DND-41 (cell line): ENCODE measurements at places on chromosomes 6 and 20.

DNA sequence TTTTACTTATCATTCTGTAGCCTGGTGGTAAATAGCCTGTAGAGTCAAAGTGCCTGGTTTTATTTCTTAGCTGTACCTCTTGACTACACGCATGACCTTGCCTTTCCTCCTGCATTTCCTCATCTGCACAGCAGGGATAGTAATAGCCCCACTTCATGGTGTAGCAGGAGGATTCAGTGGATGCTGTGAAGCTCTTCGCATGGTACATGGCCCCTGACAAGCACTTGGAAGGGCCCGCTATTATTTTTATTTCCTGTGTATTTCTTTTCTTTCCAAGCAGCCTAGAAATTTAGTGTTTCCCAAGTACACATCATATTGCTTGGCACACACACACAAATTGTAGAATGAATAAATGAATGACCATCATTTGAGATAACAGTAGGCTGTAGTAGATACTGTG lies 547.2 kb downstream of the CDH26 start:
- no peak for DNase-seq

- DNase-seq: no peak
Measured at GRCh38 chr6:30345852-30346251, 896 bp downstream of the RPP21 start.

- DNase-seq: no peak
Measured at GRCh38 chr6:91697010-91697695, 1110.3 kb upstream of the MAP3K7 start.

DNA sequence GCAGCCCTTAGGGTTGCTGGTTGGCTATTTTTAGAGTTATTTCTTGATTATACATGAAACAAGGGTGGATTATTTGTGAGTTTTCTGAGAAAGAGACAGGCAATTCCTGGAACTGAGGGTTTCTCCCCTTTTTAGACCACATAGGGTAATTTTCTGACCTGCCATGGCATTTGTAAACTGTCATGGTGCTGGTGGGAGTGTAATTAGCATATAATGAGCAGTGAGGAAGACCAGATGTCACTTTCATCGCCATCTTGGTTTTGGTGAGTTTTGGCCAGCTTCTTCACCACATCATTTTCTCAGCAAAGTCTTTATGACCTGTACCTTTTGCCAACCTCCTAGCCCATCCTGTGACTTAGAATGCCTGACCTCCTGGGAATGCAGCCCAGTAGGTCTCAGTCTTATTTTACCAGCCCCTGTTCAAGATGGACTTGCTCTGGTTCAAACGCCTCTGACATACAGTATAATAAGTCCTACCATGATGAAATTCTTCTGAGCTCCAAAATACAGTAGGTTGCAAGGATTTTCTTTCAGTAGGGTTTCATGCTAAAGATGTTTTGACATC lies 117.1 kb downstream of the ISM1 start:
- DNase-seq: no peak

DNA sequence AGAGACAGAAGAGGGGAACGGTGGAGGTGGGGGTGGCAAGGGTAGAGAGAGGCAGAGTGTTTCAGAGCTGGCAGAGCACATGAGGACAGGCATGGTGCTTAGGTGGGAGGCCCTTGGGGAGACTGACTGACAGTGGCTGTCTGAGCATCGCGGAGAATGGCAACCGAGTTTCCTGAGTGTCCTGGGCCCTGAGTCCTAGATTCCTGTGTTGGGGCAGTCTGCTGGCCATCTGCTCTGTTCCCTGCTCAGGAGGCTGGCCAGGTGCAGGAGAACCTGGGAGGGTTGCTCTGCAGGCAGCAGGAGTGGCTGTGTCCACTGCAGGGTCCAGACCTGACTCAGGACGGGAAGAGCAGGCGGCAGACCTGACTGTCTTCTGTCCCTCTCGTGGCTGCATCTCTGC lies 248.9 kb downstream of the LRFN2 start:
- no peak for DNase-seq

GRCh38 chr20:19397666-19398065 lies 185.2 kb downstream of the SLC24A3 start:
- DNase-seq: no peak

- peak; percentile 64 for DNase-seq
Measured at GRCh38 chr6:160051390-160051789, 70.2 kb upstream of the SLC22A1 start.
